Effector memory CD8-positive, alpha-beta T cell (primary cell): ENCODE measurements at places on chromosomes 12 and 14.
A peak's percentile ranks its signal among the peaks of the same experiment; 100 is the strongest.

DNA sequence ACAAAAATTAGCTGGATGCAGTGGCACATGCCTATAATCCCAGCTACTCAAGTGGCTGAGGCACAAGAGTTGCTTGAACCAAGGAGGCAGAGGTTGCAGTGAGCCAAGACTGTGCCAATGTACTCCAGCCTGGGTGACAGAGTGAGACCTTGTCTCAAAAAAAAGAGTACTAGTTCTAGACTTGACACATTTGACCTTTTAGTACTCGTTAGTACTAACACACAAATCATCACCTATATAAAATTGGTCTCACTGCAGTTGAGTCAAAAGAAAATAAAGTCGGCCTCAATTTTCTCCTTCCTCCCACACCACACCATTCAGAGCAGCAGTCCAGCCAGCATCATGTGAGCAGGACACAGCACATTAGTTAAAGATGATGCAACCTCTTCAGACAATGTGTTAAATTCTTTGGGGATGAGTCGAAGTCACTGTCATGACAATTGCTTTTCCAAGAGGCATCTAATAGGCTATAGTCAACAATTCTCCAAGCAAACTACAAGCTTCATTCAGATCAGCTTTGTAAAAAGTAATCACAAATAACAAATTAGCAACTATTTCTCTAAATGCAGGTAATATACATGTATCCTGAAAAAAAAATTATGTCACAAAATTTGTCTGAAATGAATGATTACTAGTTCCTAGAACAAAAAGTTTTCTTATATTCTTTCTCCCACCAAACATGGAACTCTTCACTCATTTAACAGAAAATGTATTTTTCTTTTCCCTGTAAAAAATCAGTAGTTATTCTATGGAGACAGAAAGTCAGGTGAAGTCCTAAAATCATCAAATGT is 55.6 kb downstream of the CLIP1 start:
- no peak for DNase-seq

GRCh38 chr12:24852420-24852819 is 96.5 kb downstream of the BCAT1 start:
- no peak for DNase-seq

DNA sequence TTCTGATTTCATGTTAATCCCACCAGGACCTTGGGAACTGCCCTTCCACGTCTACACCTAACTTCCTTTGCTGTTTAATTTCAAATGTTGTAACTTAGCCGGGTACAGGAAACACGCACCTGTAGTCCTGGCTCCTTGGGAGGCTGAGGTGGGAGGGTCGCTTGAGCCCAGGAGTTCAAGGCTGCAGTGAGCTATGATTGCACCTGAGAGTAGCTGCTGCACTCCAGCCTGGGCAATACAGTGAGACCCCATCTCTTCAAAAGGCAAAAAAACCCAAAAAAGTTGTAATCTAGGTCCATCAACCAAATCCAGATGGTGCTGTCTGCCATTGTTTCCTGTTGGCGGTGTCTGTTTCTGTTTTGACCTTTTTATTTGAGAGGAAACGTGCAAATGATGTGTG is 14.5 kb downstream of the BCL7A start:
- no peak for DNase-seq

DNA sequence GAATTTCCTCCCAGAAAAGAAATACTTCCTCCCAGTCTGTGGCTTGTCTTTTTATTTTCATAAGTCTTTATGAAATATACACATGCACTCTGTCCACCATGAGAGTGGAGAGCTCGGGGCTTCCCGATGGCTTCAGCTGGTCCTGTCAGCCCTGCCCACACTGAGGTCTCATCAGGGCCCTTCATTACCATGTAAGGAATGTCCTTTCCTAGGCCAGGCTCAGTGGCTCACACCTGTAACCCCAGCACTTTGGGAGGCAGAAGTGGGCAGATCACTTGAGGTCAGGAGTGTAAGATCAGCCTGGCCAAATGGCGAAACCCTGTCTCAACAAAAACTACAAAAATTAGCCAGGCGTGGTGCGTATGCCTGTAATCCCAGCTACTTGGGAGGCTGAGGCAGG is 77.0 kb downstream of the CPSF2 start:
- no peak for DNase-seq

DNA sequence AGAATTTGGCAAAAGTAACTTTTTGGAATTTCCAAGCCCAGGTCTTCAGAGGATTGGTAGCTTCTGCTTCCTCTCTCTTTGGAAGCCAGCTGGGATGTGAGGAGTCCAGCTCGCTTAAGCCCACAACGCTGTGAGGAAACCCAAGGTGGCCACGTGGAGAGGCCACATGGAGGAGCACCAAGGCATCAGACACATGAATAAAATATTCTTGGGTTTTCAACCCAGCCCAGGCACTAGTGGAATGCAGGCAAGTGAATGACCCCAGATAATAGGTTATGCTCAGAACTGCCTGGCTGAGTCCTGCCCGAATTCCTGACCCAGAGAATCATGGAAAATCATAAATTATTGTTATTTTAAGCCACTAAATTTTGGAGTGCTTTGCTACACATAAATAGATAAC is 119.7 kb upstream of the PARP11 start:
- no peak for DNase-seq

GRCh38 chr12:52551216-52551865 is 1.6 kb downstream of the KRT71 start:
- DNase-seq, result no peak

DNA sequence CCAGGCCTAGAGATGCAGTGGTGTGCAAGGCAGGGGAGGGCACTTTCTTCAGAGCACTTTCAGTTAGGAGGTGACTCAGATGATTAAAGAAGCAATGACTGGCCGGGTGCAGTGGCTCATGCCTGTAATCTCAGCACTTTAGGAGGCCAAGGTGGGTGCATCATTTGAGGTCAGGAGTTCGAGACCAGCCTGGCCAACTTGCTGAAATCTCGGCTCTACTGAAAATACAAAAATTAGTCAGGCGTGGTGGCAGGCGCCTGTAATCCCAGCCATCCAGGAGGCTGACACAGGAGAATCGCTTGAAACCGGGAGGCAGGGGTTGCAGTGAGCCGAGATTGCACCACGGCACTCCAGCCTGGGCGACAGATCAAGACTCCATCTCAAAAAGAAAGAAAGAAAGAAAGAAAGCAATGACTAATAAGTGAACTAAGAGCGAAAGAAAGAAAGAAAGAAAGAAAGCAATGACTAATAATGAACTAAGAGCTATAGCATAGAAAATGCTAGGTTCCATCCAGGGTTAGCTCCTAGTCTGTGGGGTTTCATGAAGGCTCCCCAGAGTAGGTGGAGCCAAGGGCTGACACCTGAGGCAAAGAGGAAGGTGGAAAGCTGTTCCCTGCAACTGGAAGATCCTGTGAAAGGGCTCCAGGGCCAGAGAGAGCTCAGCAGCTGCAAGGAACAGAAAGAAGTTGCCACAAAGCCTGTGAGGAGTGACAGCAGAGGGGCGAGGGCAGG is 334.5 kb downstream of the CACNA1C start:
- no peak for DNase-seq

DNA sequence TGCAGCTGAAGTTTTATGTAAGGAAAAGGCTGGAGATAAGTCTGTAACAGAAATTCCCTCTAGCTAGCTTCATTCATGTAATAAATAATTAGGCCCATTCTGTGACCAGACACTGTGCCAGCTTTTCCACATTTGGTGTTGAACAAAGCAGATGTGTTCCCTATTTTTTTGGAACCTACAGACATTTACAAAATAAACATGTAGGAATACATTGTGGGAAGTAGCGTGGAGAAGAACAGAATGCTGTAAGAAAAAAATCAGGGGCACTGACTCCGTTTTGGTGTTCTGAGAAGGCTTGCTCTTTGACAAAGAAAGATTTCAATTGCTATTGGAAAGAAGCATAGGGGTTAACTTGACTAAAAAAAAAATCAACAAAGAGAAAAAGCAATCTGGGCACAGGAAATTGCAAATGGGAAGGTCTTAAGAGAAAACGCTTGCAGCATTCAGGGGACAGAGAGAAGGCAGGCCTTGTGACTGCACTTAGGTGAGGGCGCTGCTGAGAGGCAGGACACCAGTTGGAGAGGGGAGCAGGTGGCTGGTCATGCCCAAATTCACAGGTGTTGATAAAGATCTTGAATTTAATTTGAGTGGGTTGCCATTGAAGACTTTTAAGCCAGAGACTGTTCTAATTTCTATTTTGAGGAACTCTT is 4.0 kb downstream of the FAR2 start:
- DNase-seq, result no peak

DNA sequence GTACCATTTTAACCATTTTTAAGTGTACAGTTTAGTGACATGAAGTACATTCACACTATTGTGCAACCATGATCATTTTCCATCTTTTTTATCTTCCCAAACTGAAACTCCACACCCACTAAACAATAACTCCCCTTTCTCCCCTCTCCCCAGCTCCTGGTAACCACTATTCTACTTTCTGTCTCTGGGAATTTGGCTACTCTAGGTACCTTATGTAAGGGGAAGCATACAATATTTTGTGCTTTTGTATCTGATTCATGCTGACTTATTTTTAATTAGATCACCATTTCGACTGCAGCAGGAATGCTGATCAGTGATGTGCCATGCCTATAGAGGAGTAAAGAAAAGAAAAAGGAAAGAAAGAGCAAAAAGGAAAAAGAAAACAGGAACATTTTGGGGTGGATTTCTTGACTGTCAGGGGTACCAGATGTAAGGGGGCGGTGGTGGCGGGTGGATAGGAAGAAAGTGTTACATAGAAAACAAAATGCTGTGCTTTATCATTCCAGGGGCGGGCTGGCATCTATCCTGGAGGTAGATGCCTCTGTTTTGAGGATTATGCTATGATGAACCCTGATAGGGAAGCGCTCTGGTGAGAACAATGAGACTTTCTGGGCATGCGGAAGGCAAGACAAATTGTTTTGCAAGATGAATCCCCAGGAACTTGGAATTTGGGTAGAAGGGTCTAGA is 45.2 kb upstream of the CTDSP2 start:
- no peak for DNase-seq

GRCh38 chr12:114479831-114480230 is 73.9 kb upstream of the TBX5 start:
- DNase-seq, result no peak

DNA sequence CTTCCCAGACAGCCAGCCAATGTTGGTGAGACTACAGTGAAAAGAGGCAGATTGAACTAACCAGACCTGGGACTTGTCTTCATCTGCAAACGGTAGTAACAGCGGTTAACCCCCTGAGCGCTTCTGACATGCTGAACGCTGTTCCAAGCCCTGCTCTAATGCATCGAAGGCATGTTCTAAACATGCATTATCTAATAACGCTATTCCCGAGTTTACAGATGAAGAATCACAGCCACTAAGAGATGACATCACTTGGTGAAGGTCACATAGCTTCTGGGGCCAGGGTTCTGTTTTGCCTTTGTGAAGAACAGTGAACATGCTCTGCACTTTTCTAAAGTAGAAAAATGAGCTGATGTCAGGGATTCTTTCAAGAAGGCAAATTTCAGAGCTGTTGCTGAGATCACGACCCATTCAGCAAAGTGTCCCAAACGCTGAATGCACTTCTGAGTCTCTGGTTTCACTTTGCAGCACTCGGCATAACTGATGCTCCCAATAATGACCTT is 56.0 kb downstream of the FOS start:
- DNase-seq, result no peak

DNA sequence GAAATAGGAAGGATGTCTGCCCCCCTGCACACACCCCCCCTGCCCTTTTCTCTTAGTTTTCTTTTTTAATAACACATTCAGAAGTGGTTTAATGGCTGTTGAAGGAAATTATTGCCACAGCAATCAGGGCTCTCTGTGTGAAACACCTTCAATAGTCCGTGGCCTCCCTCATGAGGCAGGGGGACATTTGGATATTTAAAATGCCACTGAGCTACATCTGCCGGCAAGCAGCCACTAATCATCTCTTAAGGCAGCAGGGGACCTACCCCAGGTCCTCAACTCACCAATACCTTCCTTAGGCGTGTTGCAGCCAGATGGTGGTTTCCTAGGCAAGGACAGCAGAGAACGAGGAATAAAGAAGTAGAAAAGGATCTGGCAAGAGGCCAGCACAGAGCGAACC is 283.2 kb downstream of the TTC8 start:
- DNase-seq, result no peak

DNA sequence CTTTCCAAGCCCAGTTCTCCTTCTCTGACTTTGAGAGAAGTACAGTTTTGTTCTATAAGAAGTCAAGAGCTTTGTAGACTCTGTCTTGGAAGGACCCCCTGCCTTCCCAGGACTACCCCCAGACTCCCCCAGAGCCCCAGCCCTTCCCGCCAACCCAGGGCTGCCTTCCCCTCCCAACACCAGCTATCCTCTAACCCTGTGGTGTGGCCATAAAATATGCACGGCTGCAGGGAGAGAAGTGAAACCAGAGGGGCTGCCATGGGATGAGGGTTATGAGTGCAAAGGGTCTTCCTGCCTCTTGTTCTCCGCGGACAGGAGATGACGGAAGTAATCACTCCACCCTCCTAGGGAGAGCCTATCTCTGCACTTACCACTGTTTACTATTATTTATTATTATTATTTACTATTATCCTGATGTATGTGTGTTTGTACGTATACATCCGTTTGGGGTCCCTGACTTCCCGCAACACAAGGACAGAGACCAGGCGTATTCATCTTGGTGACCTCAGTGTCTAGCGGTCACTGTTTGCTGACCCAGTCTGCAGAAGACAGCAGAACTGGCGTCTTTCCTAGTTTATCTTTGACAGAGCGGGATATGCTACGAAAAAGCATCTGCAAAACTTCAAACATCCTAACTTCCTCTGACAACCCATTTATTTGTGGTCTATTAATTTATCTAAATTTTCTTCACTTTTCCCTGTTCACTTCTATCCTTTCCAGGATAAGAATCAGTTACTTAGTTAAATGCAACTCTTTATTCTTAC is 3.5 kb upstream of the SCNN1A start:
- DNase-seq, result no peak

GRCh38 chr14:53744857-53745256 is 211.8 kb downstream of the BMP4 start:
- DNase-seq, result no peak

GRCh38 chr12:128111333-128111732 is 155.6 kb upstream of the TMEM132C start:
- DNase-seq, result no peak

- DNase-seq, result no peak
These were observed 4.0 kb downstream of the FGF6 start for GRCh38 chr12:4441355-4442335.

- DNase-seq, result no peak
These were observed 236.6 kb downstream of the C12orf75 start for GRCh38 chr12:105567061-105567460.

GRCh38 chr12:94909663-94910062 is 93.8 kb downstream of the NDUFA12 start:
- DNase-seq, result no peak

GRCh38 chr12:112321245-112321644 is 61.0 kb downstream of the HECTD4 start:
- DNase-seq, result no peak

- DNase-seq, result peak; percentile 65
These were observed 68.0 kb downstream of the CCDC88C start for GRCh38 chr14:91349481-91350074.
